ENCODE measurements at places on chromosomes 3 and 15. TPM values are rescaled to one million over a fixed set of nuclear protein-coding genes. Genes with fewer than 3 reads are reported as not detected.

BUB1B gene
- 74.6 TPM for total RNA-seq

GP5 gene
- 1.0 TPM for total RNA-seq

CYP19A1 gene
- total RNA-seq: 1.1 TPM

CSPG4 gene
- not detected for total RNA-seq

ZBBX gene
- total RNA-seq: not detected

Measured in T-helper 2 cell treated with Interferon-gamma antibody and Interleukin-4, amounts not matched to agents 100 ng/mL and 5 ng/mL, for 36 hours (primary cell).